ENCODE measurements at places on chromosomes 4 and X.

- DNase-seq, result peak; percentile 6
Measured at GRCh38 chrX:54423161-54423888, 16.9 kb upstream of the TSR2 start.

DNA sequence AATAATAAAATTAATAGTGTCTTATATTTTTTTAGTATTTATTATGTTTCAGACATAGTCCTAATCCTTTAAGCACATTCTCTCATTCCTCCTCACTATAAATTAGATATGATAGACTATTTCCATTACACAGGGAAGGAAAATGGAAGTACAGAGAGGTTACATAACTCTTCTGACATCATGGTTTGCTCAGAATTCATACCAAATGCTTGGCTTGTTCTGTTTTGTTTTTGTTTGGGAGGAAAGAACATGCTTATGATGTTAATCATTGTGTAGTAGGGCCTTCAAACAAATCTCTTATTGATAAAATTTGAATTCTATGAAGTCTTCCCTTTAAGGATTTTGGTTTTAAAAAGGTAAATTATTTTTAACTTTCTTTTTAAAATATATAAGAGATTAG lies 59.5 kb downstream of the RXFP1 start:
- DNase-seq, result no peak

GRCh38 chr4:12110627-12111026 lies 681.9 kb upstream of the HS3ST1 start:
- DNase-seq, result no peak

- DNase-seq, result no peak
Measured at GRCh38 chr4:145816091-145816490, 122.5 kb downstream of the ZNF827 start.

GRCh38 chr4:150005537-150005936 lies 72.7 kb upstream of the DCLK2 start:
- no peak for DNase-seq

DNA sequence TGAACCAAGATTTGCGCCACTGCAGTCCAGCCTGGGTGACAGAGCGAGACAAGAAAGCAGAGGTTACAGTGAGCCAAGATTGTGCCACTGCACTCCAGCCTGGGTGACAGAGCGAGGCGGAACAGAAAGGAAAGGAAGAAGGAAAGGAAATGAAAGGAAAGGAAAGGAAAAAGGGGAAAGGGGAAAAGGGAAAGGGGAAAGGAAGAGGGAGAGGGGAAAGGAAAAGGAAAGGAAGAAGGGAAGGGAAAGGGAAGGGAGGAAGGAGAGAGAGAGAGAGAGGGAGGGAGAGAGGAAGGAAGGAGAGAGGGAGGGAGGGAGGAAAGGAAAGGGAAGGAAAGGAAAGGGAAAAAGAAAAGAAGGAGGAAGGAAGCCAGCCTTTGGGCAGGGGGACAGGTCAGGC lies 76.6 kb downstream of the PRKX start:
- DNase-seq, result no peak

- DNase-seq, result no peak
Measured at GRCh38 chrX:132488180-132488705, 595 bp downstream of the MBNL3 start.

DNA sequence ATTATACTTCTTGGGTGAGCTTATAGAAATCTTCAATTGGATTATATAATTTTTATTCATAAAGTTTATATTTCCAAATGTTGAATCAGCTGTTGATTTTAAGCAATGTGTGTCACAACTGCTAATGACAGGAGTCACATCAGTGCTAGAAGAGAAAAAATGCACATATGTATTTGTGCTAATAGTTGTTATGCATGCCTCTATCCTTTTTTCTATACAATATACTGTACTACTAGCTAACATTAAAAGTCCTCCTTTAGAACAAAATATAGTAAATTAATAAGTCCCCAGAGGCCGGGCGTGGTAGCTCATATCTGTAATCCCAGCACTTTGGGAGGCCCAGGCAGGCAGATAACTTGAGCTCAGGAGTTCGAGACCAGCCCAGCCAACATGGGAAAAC lies 23.7 kb upstream of the HNRNPD start:
- DNase-seq, result no peak

DNA sequence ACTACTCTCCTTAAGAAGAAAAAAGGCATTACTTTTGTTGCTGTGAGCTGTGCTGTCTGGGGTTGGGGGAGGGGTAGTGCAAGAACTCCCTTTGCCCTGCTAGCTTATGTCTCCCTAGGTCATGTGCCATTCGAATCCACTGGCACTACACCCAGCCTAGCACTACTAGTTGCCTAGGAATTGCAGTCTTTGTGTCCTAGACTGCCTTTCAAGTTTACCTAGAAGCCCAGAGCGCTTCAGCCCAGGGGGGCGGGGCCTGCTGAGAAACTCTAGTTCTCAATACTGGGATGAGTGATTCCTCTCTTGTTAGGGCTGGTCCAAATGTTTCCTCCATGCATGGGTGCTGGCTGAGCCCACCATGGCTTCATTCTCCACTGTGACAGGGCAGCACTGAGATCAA lies 1011.5 kb downstream of the PCDH19 start:
- DNase-seq, result no peak

DNA sequence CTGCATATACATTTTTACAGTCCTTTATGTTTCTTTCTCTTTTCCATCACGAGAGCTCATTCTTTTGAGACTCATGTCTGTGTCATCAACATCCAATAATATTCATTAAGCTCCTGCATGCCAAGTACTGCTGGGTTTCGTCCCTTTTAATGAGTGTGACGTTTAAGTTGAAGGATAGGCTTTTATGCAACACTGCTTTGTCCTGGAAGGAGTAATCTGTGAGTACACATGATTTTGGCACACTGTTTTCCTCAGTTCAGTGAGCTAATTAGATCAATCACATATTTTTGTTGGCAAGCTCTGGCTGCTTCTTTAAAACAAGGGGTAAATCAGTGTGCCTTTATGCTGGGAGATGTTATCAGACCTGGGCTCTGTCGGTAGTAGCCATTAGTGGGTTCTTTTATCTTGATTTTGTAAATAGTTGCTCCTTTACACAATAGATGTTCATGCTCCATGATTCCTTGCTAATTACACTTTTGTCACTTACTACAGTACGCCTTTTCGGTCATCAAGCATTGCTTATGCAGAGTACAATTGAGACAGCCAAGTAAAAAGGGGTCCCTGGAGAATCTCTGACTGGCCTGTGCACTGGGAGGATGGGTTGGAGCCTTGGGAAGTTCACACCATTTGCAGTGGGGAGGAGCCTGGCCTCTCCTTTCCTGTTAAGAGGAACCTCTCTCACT lies 132.6 kb downstream of the FHIP1A start:
- no peak for DNase-seq

- DNase-seq, result no peak
Measured at GRCh38 chr4:182770259-182770995, 146.8 kb downstream of the DCTD start.

DNA sequence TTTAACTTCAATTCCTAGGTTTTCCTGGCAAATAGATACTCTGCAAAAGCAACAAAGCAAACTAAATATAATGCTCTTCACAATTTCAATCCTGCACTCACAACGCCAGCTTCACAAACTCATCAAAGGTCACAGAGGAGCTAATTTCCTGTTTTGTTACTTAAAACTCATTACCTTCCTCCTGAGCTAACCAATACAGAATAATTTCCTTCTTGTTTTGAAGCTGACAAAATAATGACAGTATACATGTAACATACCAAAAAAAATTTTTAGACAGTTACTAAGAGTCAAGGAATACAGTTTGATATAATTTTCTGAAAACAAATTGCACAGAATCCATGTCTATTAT lies 17.9 kb downstream of the CNOT6L start:
- no peak for DNase-seq

DNA sequence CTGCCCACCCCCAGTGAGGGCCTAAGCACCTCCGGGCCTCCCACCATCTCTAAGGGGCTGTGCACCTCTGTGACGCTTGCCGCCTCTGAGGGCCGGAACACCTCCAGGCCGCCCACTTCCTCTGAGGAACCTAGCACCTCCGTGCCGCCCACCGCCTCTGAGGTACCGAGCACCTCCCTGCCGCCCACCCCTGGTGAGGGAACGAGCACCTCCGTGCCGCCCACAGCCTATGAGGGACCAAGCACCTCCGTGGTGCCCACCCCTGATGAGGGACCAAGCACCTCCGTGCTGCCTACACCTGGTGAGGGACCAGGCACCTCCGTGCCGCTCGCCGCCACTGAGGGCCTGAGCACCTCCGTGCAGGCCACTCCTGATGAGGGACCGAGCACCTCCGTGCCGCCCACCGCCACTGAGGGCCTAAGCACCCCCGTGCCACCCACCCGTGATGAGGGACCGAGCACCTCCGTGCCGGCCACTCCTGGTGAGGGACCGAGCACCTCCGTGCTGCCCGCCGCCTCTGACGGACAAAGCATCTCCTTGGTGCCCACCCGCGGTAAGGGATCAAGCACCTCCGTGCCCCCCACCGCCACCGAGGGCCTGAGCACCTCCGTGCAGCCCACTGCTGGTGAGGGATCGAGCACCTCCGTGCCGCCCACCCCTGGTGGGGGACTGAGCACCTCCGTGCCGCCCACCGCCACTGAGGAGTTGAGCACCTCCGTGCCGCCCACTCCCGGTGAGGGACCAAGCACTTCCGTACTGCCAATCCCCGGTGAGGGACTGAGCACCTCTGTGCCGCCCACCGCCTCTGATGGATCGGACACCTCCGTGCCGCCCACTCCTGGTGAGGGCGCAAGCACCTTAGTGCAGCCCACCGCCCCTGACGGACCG lies 977 bp downstream of the MAGEE1 start:
- DNase-seq, result peak; percentile 8

DNA sequence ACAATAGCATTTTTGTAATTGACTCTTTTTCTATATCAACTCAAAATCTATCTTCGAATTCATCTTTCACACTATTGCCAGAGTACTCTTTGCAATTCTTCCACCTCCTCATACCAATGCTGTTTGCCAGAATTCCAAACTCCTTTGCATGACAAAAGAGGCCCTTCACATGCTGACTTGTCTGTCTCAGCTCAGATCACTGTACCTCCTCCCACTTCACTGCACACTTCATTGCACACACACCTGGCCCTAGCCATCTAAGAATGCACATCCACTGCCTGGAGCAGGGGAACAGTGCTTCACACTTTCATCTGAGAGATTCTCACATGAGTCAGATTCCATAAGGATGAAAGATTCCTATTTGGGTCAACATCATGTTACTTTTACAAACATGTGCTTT lies 56.5 kb downstream of the PRDM5 start:
- no peak for DNase-seq

DNA sequence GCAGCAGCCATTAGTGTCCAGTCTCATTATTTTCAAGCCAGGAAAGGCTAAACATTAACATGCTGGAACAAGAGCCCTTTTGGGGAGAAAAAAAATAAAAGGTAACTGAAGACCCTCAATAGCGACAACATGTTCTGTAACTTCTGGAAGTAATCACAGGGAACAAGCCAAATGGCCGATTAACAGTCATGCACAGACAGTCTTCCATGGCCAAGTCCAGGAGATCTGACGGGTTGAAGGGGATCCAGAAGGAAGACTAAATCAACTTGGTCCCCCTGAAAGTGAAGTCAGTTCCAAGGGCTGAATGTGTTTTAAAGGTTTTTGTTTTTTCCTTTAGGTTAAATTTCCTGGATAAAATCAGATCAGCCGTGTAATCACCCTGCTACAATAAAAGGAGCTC lies 52.5 kb downstream of the LNX1 start:
- no peak for DNase-seq

- DNase-seq, result no peak
Measured at GRCh38 chrX:26845056-26845455, 618.1 kb downstream of the PPP4R3C start.

GRCh38 chrX:103688946-103689345 lies 2.4 kb upstream of the MORF4L2 start:
- DNase-seq, result peak; percentile 6

DNA sequence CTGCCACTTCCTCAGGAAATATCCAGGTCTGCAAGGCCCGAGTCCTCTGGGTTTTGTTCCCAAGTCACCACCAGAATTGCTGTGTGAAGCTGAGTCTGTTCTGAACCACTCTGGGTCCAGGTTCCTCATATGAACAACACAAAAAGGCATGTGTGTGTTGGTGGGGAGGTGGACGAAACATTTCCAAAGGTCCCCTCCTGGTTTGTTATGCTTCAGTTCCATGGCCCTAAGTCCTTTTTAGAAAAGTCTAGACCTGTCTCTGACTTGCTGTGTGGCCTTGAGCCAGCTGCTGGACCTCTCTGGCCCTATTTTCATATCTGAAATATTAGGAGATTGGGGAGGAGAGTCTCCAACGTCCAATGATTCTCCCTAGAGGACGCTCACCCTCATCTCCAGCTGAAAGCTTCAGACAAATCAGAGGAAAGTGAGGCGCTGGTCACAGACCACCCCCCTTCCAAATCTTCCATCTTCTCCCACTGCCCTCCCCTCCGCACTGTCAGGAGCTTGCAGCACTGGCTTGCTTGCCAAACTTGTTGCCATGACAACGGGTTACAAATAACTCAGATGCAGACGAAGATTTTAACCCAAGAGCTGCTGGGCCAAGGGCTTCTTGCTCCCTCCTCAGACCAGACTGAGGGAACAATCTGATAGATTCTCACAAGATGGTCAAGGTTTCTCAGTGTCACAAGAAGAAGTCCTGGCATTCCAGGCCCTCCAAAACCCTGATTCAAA lies 64.5 kb downstream of the SMC1A start:
- DNase-seq, result no peak

DNA sequence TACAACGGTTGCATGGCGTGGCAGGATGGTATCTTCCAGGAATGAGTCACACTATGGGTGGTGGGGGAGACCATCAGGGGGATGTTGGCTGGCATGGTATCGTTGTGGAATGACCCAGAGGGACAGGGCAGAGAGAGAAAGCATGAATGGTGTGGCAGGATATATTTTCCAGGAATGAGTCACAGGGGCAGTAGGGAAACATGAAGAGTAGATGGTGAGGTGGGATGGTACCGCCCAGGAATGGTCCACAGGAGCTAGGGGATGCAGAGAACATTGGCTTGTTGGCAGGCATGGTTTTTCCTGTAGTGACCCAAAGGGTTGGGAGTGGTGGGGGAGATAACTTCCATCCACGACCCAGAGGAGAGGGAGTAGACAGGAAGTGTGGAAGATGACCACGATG lies 62.4 kb downstream of the MAOA start:
- no peak for DNase-seq

DNA sequence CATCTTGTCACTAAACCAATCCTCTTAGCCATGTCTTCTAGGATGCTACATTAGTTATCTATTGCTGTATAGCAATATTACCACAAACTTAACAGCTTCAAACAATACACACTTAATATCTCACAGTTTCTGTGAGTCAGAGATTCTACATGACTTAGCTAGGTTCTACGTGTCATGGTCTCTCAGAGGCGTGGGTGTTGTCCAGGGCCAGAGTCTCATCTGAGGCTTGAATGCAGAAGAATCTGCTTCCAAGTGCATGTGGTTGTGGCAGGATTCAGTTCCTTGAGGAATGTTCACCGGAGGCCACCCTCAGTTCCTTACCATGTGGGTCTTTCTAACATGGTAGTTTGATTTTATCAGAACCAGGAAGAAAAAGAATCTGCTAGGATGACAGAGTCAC lies 26.4 kb downstream of the PPP1R2C start:
- no peak for DNase-seq

DNA sequence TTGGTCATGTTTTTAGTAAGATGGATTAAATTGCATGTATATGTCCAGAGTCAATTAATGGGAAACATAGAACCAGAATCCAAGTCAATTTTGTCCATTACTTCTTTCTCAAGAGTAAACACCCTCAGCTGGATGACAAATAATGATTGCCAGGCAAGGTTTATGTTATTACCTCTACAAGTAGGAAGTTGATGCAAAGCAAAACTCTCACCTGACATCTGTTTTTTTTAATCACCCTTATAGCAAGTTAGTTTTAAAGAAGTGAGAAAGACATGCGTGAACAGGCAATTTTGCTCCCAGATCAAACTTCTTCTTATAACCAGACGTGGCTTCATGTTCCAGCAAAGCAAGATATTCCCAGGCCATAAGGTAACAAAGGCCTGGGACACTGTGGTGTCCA lies 348.5 kb upstream of the FTHL17 start:
- peak; percentile 6 for DNase-seq
